ENCODE measurements at places on chromosomes 6 and 20. TPM values are rescaled to one million over a fixed set of nuclear protein-coding genes. Genes with fewer than 3 reads are reported as not detected.

The TOX2 gene
- 11.0 TPM for total RNA-seq

DNA sequence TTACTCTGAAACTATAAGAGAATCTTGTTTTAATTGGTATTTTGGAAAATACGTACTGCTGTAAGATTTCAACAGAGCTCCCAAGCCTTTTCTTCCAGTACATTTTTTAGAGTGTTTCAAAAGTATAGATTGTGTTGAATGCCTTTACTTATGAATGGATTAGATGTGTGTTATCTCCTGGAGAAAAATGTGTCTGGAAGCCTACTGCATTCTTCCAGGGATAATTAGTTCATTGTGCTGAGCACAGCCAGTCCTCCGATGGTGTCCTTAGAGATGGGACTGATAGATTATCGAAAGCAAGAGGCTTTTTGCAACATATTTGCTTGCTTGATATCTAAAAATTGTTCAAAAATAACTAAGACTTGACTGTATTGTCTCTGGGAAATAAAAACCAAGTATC lies 114.2 kb downstream of the PLEKHG1 start:
- DNase-seq = no peak

DNA sequence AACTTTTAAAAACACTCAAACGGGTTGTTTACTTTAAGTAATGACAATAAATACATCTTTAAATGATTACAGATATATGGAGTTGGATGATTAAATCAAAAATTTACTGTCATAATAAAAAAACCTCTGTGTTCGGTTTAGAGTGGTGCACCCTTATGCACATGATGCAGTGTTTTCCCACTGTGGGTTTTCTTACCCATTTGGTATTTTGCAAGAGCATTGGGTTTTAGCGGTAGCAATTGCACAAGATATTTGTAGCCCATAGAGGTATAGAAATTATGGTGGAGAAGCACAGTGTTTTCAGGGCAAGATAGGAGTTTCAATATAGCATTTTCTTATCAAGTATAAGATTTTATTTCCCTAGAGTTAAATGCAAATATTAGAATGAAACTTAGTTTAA lies 410.8 kb upstream of the PLCB4 start:
- DNase-seq = no peak

DNA sequence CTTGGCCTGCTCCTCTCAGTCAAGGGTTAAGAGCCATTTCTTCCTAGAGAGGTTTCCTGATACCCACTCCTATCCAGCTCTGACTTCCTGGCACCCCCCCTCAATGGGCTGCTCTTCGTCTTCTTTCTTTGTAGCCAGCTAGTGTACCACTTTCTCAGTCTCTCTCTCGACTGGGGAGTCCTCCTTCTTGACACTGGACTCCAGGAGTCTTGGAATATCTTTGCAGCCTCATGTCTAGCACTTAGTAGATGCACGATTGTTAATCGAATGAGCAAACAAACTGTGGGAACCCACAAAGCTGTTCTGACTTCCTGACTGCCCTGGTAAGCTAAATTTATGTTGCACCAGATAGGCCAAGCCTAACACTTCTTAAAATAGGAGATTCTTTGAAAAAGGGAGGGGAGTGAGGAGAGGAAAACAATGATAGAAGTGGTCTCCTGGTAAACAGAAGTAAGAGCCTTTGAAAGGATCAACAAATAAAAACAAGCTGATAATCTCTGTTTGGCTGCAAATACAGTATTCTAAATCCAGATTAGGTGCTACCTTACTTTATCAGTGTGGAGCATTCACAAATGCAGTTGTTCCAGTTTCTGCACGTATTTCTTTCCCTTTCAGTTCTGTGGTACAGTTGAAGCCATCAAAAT lies 160.1 kb upstream of the CITED2 start:
- DNase-seq = no peak

The SIRPD gene
- total RNA-seq = not detected

GRCh38 chr20:42193119-42193518 lies 574.9 kb upstream of the CHD6 start:
- DNase-seq = no peak

- DNase-seq = no peak
These were observed 208.0 kb upstream of the PHACTR1 start for GRCh38 chr6:12508553-12508952.

- DNase-seq = no peak
These were observed 210.2 kb downstream of the TMEM200A start for GRCh38 chr6:130575971-130576370.

The FGD2 gene
- total RNA-seq = not detected

GRCh38 chr6:170317076-170317475 lies 10.5 kb downstream of the FAM120B start:
- DNase-seq = no peak

DNA sequence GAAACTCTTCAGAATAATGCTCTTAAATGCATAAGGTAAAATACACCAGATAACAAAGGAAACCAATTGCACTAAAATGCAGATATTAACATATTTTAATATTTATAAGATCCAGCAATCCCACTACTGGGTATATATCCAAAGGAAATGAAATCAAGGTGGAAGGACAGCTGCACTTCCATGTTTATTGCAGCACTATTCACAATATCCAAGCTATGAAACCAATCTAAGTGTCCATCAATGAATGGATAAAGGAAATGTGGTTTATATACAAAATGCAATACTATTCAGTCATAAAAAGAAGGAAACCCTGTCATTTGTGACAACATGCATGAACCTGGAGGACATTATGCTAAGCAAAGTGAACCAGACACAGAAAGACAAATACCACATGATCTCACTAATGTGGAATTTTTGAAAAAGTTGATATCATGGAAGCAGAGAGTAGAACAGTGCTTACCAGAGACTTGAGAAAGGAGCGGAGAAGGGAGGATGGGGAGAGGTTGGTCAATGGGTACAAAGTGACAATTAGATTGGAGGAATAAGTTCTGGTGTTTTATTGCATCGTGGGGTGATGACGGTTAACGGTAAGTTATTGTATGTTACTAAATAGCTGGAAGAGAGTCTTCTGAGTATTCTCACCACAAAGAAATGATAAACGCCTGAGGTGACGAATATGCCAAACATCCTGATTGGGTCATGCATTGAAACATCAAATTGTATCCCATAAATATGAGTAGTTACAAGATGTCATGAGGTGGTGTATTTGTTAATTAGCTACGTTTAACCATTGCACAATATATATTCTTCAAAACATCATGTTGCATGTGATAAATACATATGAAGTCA lies 37.9 kb upstream of the RNF24 start:
- DNase-seq = no peak

The ACSS1 gene
- total RNA-seq = not detected

The NDRG3 gene
- total RNA-seq = 31.8 TPM

GRCh38 chr6:1496836-1497760 lies 107.7 kb downstream of the FOXF2 start:
- peak; percentile 41 for DNase-seq

DNA sequence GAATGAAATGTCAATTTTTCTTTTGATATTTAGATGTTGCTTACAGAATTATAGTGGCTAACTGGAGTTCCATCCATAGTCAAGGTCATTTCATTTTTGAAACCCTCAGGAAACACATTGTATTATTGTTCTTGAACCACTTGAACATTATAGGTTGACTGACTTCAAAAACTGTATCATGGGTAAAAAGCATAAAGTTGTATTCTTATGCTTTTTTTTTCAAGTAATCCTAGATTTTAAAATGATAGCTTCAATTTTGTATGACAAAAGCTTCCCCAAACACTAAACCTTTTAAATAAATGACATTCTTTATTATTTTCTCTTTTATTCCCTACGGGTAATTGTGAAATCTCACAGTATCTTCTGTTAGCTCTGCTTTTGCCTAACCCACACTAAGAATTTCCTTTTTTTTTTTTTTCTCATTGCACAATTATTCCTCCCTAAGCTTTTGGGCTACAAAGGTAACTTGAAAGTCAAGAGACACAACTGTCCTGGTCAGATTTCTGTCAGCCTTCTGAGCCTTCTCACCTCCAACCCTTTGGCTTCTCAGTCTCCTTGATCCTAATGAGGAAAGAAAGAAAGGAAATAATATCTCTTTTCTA lies 36.9 kb upstream of the LAMA4 start:
- no peak for DNase-seq

GRCh38 chr6:42025845-42026243 lies 24.5 kb upstream of the TAF8 start:
- DNase-seq = no peak

The NRN1 gene
- total RNA-seq = 48.5 TPM

DNA sequence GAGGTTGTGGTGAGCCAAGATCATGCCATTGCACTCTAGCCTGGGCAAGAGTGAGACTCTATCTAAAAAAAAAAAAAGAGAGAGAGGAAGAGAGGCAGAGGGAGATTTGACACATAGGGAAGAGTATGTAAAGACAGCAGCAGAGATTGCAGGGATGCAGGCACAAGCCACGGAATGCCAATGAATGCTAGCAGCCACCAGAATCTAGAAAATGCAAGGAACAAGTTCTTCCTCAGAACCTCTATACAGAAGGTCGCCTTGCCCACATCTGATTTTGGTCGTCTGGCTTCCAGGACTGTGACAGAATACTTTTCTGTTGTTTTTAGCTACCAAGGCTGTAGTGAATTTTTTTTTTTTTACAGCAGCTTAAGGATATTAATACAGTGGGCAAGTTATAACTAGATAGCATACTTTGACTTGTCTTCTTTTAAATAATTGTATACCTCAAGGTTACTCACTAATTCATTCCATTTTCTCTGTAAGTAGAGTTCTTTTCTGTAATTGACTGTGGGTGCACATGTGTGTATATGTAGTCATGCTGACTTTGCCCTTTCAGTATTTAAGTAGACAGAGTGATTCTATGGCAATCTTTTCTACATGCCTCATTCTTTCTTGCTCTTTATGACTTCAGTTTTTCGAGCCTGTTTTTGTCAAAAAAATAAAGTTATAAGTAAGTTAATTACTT lies 402.2 kb downstream of the GJA1 start:
- DNase-seq = no peak

The TP53TG5 gene
- not detected for total RNA-seq

GRCh38 chr6:127904160-127904559 lies 3.3 kb upstream of the THEMIS start:
- DNase-seq = no peak

- DNase-seq = no peak
These were observed 27.9 kb downstream of the SLC2A4RG start for GRCh38 chr20:63767456-63767855.

The ESF1 gene
- 16.1 TPM for total RNA-seq
